Activated T-cell treated with anti-CD3 and anti-CD28 coated beads for 4 hours (primary cell): ENCODE measurements at places on chromosomes 4 and X.
A peak's percentile ranks its signal among the peaks of the same experiment; 100 is the strongest.

GRCh38 chrX:103586314-103586646, 965 bp downstream of the TCEAL4 start:
- no peak for DNase-seq

DNA sequence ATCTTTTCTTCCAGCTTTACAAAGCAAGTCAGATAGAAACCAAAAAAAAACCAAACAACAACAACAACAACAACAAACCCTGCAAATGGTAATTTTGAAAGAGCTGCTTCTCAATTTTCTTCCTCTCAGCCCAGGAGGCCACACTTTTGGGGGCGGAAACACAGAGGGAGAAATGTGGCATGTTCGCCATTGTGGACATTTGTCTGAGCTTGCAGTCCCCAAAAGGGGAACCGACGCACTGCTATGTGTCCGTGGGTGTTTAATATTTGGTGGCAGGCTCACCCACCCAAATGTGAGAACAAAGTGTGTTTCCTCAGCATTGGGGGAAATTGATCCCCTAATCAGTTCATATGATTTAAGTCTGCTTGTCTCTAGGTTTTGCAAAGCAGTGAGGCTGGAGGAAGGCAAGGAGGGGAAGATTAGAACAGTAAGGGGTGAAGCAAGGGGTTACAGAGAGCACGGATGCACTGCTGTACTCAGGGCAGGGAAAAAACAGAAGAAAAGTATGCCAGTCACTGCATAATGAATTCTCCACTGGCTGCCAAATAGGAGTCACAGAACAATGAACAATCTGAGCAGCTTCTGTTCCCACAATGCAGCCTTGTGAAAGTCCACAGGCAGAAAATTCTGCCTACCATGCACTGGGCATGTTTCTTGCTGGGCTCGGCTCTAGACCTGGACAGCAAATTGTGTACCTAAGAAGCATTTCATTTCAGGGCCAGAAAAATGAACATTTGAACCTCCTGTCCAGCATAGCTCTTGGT, 74.7 kb upstream of the GPM6B start:
- DNase-seq: no peak

GRCh38 chrX:50973199-50973598, 62.7 kb downstream of the BMP15 start:
- DNase-seq: no peak

DNA sequence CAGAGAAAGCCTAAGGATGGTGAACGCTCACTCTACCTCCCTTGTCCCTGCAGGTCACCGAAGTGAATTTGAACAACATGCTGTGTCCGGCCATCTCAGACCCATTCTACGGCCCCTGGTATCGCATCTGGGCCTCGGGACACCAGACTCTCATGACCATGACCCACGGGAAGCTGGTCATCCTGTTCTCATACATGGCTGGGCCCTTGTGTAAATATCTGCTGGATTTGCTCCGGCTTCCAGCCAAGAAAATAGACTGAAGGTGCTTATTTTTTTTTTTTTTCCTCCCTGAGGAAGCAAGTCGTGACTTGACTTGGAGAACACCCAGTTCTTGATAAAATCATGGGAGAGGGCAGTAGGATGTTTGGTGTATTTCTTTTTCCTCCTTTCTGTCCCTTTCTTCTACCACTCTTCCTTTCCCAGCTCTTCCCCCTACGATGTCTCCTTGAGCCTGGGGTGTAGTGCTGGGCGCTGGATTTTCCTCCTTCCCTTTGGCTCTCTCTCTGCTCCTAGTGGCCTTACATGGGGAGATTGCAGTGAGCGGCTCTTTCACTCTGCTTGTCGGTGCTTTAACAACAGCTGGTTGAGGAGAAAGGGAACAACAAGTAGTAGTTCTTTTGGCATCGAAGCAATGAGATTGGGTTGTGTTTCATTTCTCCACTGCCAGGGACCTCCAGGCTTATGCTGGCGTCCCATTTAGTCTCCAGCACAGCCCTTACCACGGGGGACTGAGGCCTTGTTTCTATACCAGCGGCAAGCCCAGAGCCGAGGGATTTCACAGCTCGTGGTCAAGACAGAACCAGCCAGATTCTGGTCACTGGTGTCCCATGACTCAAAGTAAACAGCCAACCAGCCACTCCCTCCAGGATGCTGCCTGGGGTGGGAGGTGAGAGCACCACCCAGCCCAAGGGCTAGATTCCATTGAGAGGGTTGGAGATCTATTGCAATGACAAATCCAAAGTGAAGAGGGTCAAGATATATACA, 144.4 kb downstream of the AMMECR1 start:
- DNase-seq: no peak

GRCh38 chr4:163279713-163280112, 52.7 kb downstream of the NPY1R start:
- DNase-seq: no peak

DNA sequence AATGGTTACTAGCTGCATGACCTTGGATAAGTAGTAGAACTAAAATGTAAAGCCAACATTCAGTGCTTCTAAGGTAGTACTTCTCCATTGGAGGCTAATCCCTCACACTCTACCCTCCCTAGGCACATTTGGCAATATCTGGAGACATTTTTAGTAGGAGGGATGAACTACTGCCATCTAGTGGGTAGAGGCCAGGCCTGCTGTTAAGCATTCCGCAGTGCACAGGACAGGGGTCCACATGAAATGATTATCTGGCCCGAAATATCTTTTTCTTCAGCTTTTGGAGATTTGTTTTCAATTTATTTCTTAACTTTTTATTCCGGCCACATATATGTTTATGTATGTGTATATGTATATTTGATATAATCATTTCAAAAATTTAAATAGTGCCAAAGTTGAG, 36.0 kb upstream of the SPANXC start:
- no peak for DNase-seq

- no peak for DNase-seq
These were observed 8.3 kb downstream of the ADH6 start for GRCh38 chr4:99210789-99211188.

DNA sequence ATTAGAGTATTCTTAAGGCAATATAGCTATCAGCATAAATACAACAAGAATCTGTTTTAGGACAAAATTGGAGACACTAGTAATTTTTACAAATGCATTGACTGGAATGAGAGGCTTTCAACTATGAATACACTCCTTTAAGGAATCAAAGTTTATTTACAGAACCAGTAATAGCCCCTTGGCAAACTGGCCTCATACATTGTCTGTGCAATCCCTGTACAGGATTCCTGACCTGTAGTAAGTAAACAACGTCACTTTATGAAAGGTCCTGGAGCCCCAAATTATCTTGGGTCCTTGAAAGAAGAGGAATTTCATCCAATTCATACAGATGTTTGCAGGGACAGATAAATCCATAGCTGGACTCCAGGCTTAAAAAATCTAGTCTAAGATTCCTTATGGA, 25.4 kb upstream of the CXCL3 start:
- no peak for DNase-seq

- peak; percentile 16 for DNase-seq
These were observed 83.6 kb downstream of the CCNG2 start for GRCh38 chr4:77240469-77241066.

DNA sequence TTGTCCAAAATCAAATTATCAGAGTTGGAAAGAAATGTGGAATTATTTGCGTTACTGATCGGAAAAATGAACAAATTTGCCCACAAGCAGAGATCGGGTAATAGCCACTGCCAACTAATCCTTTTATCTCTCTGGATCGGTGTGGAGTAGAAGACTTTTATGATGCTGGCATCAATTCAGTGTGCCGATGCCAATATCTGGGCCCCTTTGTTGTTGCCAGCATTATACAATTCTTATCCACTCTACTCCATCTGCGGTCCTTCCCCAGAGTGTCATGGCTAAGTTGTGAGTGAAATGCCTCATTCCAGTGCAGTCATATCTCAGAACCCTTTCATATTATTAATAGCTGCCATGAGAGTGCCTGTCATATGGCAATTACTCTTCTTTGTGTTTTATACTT, 660.2 kb downstream of the ADGRL3 start:
- no peak for DNase-seq

DNA sequence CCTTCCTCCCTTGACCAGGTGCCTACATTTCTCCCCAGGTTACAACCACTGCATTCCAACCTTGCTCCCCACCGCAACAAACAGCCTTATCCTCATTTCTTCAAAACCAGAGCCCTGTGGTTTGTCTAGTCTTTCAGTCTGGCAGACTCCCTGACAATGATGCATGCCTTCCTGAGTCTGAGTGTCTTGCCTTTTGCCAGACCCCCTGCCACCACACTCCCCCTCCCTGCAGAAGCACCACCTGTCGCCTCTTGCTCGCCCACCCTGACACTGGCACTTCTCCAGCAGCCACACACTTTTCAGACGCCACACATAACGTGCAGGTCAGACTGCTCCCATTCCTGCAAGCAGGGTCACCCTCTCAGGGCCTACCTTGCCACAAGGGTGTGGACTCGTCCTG, 349.2 kb upstream of the NOCT start:
- DNase-seq: no peak

DNA sequence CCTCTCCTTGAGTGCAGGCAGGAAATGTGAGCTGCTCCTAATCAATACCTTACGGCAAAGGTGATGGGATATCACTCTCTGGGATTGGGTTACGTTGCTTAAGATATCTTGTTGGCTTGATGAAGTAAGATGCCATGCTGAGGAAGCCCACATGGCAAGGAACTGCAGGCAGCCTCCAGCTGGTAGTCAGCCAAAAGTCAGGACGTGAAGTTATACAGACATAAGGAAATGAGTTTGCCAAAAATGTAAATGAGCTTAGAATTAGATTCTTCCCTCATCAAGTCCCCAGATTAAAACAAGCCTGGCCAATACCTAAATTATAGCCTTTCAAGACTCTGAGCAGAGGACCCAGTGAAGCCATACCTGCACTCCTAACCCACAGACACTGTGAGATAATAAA, 155.0 kb downstream of the QDPR start:
- DNase-seq: no peak

- no peak for DNase-seq
These were observed 590.9 kb upstream of the GNPDA2 start for GRCh38 chr4:45317276-45317675.

DNA sequence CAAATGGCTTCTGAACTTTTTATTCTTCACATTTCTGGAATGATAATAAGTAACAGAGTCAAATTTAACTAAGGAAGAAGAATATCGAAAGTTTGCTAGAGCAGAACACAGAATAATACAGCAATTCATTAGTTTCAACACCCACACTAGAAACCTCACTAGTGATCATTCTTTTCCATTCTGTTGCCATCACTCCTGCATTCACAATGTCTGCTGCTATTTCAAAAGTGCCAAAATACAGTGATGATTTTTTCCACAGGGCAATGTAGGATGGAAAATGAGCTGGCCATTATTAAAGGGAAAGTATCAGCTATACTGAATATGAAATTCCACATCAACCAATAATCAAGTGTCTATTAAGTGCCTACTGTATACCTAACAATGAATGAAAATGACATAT, 186.7 kb downstream of the USP46 start:
- DNase-seq: no peak

DNA sequence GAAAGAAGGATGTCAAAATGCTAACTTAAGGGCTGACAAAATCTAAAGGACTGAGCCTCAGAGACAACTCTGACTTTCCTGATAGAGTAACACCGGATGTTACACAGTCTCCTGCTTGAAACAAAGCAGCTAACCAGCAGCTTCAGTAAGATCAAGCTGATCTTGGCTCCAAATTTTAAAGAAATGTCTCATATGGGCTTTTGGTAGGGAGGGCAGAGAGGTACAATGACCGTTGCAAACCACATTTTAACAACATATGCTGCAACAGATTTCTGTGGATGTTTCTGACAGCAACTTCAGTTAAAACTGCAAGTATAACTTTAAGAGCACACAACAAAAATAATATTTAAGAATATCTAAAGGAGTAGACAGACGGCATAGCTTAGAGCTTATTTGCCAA, 9.1 kb downstream of the RPGR start:
- DNase-seq: no peak

DNA sequence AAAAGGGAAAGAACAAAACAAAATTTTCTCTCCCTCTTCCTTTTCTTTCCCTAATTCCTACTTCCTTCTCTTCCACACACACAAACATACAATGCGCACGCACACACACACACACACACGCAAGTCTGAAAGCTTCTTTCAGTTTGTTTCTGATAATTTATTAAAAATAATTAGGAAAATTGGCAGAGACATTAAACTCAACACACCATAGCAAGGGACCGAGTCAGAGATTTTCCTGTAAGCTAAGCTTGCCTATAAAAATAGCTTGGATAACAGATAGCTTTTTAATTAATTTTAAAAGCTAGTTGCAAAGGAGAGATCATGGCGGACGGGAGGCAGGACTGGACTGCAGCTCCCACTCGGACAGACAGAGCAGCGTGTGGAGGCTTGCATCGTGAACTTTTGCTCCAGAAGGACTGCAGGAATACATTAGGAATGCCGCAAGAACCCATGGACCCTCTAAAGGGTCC, 92.6 kb upstream of the MAPK10 start:
- no peak for DNase-seq

DNA sequence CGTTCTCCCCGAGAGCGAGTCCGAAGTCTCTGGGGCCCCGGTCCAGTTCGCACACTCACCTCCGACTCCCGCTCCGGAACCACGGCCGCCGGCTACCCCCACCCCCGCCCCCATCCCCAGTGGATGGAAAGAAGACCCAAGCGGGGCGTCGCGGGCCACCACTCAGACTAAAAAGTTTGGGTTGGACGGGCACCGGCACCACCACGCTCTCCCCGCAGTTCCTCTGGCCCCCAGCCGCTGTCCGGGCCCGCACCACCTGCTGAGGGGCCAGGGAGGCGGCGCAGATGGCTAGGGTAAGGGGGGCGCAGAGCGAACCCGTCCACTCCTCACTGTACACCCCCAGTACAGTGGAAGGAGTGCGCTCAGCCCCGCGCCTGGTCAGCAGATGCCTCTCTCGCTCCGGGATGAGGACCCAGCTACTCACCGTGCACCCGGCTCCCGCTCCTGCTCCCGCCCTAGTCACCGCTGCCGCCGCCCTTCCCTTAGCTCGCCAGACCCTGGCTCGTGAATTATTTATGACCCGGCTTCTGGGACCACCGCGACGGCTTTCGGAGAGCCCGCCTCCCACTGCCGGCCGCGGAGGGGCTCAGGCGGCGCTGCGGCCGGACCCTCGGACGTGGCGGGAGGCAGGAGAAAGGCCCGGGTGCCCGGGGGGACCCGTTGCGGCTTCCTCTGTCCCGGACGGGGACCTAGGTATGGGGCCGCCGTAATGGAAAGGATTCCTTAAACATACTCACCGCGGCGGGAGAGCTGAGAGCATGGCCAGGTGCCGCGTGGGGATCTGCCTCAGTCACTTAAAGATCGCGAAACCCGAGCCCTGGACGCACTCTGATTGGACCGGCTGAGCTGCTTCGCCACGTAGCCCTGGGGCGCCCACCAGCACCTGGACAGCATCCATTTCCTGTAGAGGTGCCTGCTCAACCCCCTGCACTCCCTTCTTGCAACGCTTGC, at the start of gene PROM1:
PROM1 (minus strand) TSS at position 783 of the 951 bp plus-strand sequence. CDS start 8,117 bp downstream, outside the sequence.
- DNase-seq: no peak

DNA sequence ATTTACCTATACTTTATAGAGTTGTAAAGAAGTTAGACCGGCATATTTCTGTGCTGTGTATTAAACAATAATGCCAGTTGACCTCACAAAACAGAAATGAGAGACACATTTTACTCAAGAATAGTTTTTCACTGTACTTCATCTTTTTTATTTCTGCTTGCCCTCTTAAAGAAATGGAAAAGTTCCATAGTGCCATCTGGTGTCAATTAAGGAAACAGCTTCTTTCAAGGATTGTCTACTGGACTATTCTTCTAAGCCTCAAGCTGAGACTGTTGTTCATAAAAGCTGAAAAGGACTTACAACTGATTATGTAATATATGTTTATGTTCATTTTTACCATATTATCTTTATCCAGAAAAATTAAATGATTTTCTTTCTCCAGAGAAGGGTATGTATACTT, 1523.7 kb downstream of the ARAP2 start:
- DNase-seq: no peak

GRCh38 chr4:113607998-113608397, 153.5 kb downstream of the CAMK2D start:
- DNase-seq: no peak
